ENCODE measurements at places on chromosomes 2 and 18.

DNA sequence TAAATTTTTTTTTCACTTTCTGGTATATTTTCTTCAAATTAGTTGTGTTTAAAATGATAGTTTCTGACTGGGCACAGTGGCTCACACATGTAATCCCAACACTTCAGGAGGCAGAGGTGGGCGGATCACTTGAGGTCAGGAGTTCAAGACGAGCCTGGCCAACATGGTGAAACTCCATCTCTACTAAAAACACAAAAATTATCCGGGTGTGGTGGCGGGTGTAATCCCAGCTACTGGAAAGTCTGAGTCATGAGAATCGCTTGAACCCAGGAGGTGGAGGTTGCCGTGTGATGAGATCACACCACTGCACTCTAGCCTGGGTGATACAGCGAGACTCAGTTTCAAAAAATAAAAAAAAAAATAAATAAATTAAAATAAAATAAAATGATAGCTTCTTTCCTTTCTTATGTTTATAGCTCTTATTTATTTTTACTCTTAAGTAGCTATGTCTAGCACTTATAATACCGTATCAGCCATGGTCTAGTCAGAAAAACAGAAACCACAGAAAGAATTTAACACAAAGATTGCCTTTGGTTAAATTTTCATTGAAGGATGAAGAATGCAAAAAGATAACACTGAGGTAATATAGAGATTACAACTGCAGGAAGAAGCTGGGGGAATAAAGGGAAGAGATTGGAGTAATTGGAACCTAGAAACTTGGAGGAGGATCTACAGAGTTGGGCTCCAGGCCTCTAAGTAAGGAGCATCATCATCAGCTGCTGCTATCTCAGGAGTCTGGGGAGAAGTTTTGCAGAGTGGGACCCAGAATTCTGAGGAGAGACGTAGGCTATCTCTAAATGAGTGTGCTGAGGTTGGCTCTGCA, 54.7 kb upstream of the MBOAT2 start:
- DNase-seq: no peak

GRCh38 chr18:79818631-79819030, 20.9 kb downstream of the KCNG2 start:
- no peak for DNase-seq

- no peak for DNase-seq
Observed at GRCh38 chr2:231176066-231176465, 22.4 kb upstream of the ARMC9 start.

- DNase-seq: no peak
Observed at GRCh38 chr2:184336688-184337087, 261.6 kb upstream of the ZNF804A start.

DNA sequence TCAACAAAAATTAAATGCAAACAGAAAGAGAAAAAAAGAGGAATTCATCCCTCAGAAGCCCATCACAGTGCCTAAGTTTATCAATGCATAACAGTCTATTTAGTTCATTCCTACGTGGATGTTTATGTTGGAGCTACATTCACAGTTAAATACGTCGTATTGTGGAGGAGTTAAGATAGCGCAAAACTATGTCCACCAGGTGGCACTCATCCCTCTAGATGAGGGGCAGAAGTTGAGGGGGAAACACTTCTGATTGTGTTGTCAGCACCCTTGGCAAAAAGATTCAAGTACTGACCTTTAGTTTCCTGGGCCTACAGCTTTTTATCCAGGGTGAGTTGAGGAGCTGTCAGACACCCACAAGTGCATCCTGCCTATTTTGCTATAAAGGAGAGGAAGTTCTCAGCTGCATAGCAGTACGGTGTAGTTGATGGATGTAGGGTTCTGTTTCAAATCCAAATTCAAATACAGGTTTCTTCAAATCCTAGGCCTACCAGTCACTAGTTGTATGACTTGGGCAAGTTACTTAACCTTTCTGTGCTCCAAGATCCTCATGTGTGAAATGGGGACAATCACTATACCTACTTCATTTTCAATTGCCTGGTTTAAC, 26.8 kb upstream of the MYO1B start:
- peak; percentile 51 for DNase-seq

- no peak for DNase-seq
Observed at GRCh38 chr2:152372438-152372984, 37.5 kb downstream of the FMNL2 start.

- no peak for DNase-seq
Observed at GRCh38 chr2:240225660-240226475, 85.4 kb upstream of the OTOS start.

- DNase-seq: peak; percentile 1
Observed at GRCh38 chr2:232981356-232981755, 31.7 kb downstream of the NGEF start.

DNA sequence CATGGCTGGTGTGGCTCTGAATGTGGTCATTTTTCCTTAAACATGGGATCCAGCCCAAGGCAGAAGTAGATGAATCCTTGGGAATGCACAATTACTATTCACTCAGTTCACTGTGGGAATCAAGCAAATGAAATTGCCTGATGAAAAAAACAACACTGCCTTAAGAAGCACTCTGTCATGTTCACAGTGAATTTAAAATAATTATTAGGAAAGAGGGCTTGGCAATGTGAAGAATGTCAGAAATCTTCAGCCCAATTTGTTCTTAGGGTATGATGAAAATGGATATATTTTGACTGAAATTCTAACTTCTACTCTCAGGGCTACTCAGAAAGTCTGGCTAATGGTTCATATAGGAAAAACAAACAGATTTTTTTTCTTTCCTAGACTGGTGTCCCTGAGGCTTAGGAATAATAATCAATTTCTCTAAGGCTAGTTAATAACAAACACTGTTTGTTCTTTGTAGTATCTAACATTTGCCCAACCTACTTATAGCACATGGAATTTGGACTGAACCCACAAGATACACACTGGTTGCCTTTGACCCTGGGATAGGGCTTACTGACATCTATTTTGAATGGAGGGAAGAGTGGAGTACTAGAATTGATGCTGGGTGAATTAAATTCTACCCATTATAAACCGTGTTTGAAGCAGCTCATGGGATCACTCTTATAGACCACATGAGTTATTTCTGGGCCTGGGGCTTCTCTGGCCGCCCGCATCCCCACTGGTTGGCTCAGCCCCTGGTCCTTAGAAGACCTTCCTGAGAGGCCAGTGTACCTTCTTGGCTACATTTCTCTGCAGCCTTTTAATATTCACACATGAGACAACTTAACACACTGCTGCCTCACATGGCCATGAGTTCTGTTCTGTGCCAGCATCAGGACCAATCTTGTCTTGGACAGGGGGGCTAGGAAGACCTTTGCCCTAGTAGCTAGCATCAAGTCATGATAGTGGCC, 8.3 kb upstream of the MRPL33 start:
- no peak for DNase-seq

GRCh38 chr2:232332940-232333259, 45.7 kb upstream of the ALPP start:
- no peak for DNase-seq

GRCh38 chr18:13268158-13269012, 49.8 kb downstream of the LDLRAD4 start:
- no peak for DNase-seq

GRCh38 chr2:70655786-70656185, 102.2 kb upstream of the TGFA start:
- no peak for DNase-seq

GRCh38 chr2:128563348-128563687, 244.7 kb upstream of the HS6ST1 start:
- DNase-seq: no peak

DNA sequence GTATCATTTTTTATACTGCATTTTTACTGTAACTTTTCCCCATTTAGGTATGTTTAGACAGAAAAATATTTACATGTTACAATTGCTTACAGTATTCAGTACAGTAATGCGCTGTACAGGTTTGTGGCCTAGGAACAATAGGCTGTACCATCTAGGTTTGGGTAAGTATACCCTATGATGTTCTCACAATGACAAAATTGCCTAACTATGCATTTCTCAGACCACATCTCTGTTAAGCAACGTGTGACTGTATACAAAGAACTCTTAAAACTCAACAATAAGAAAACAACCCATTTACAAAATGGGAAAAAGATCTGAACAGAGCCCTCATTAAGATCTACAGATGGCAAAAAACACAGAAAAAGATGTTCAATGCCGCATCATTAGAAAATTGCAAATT, 29.4 kb downstream of the FAM210A start:
- no peak for DNase-seq

DNA sequence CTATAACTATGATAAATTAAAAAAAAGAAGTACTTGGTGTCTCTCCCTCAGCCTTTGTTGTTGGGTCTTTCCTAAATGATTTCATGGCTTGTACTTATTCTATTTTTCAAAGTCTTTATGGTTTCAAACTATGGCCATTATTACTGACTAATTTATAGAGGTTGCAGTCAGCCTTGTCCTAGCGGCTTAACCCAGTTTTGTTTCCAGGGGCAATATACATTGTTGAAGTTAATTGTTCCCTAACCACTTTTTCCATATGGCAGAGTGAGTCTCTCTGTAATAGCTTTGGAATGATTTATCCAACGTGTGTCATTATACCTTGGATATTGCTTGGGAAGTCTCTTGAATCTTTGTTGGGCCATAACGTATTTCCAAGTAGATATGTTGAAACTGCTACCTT, 408.8 kb downstream of the HRH4 start:
- DNase-seq: no peak

DNA sequence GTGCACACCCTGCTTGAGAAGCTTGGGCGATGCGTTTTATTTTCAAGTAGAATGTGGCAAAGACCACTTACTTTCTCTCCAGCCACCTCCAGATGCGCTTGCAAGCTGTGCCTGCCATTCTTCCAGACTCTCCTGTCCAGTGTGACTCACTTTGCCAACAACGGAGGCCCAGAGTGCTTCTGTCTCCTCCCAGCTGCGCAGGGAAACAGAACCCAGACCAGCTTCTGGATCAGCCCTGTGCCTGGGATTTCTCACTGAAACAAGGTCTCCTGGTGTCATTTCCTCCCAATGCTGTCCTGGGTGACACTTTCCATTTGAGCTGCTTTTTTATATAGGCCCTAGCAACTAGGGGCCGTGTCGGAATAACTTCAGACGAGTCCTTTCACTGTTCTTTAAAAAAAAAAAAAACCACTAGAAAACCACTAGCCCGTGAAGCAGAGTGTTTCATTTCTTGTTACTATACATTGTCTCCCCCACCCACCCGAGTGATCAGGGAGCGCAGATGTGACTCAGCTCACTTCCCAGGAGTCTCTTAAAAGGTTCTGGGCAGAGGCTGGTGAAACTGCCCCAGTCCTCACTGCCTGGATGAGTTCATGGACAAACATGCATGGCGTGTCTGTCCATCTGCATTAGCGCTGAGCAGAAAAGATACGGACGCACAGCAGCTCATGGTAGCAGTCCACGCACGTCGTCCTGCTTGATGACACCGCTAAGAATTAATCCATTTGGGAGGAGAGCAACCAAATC, 25.3 kb upstream of the RPL31 start:
- DNase-seq: no peak

GRCh38 chr2:216690853-216691741, 4.3 kb downstream of the IGFBP5 start:
- peak; percentile 87 for DNase-seq

Data from NCI-H345 (cell line).